Activated gamma-delta T cell treated with Interleukin-2 at 50 U/mL for 16 hours (primary cell): ENCODE measurements at places on chromosomes 13 and 19.
A peak's percentile ranks its signal among the peaks of the same experiment; 100 is the strongest.

DNA sequence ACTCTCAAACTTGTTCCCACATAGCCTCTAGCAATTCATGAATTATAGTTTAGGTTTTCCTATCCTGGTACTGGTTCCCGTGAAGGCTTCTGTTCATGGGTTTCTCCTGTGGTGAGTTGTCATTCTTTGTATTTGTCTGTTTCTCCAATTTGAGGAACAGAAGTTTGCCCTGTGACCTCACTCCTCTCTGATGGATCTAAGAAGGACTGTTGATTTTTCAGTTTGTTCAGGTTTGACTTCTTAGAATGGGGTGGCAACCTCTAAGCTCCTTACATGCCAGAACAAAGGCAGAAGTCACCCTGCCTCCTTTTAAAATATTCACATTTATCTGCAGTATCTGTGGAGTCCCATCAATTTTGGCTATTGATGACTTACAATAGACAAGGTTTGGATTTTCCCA, 354.0 kb downstream of the SPRY2 start:
- no peak for DNase-seq

GRCh38 chr13:61470786-61471185, 55.1 kb upstream of the PCDH20 start:
- no peak for DNase-seq

- DNase-seq: no peak
These were observed 54.4 kb downstream of the FGF14 start for GRCh38 chr13:102347490-102347889.

GRCh38 chr13:109665781-109666249, 120.6 kb downstream of the IRS2 start:
- DNase-seq: no peak

- no peak for DNase-seq
These were observed 103.8 kb downstream of the TNFRSF19 start for GRCh38 chr13:23673867-23674605.

GRCh38 chr19:15177269-15178116, 23.3 kb downstream of the NOTCH3 start:
- DNase-seq: peak; percentile 80

GRCh38 chr13:77698201-77699058, 943 bp downstream of the SLAIN1 start:
- peak; percentile 28 for DNase-seq

DNA sequence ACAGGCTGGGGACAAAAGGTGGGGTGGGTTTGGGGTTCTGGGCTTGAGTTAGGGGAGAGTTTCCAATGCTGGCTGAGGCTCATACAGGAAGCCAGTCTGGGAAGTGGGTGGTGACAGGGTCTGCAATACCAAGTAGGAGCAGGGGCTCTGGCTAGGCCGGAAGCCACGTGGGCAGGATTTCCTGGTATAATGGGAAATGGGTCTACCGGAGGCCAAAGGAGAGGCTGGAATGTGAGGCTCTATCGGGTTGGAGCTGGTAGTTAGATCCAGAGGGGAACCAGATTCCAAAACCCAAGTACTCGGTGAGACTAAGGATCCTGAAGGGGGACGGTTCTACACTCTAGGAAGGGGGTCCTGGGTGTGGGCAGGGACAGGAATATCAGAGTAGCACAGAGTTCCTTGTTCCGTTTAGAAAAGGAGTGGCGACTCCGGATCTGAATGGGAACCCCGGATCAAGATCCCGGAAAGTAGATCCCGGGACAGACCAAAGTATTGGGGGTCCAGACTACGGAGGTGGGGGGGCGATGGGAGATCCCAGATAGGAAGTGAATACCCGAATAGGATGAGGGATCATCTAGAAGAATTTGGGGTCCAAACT, 802 bp downstream of the CDC37 start:
- no peak for DNase-seq

DNA sequence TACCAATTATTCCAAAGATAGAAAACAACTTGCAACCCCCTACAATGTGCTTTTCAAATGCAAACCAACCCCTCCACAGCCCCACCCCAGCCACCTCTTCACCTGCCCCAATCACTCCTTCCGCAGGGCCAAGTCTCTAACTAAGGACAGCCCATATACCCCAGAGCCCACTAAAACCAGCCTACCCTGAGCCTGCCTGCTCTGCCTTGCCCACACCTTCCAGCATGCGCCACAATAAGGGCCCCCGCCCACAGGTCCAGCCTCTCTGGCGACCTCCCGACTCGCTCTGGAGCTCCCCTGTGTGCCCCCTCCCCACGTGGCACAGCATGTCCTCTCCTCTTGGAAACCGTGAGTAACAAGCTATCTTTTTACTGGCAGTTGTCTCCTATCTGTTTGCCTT, 42.8 kb upstream of the MEDAG start:
- DNase-seq: no peak
